ENCODE measurements at places on chromosomes 12 and 14.

DNA sequence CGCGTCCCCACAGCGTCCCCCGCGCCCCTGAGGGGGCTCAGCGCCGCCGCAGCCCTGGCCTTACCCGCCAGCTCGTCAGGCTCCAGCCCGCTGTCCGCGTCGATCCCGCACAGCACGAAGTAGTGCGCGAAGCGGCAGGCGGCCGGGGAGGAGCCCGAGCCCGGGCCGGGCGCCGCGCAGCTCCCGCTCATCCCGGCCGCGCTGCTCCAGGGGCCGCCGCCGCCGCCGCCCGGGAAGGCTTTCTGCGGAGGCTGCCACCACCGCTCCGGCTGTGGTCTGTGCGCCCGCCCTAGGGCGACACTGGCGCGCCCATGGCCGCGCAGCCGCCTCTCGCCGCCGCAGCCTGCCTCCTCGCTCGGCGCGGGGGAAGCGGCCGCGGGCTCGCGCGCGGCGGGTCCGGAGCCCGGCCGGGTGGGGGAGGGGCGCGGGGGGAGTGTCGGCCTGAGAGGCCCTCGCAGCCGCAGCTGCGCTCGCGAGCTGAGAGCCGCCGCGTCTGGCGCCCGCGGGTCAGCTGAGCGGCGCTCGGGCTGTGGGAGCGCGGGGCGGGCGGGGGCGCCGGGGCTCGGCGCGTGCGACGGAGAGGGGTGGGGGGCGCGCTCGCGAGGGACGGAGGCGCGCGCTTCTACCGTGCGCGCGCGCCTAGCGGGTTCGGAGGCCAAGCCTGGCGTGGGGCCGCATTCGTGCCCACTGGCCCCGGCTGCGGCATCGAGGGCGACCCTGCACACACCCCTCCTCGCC lies at the start of gene DENND5B:
Gene DENND5B, minus strand, starts transcription at position 495 of the 738 bp plus-strand sequence. Its CDS starts 304 bp downstream, at position 191.
- DNase-seq, result peak; percentile 92

GRCh38 chr14:22296722-22297121 lies 292.3 kb downstream of the DAD1 start:
- no peak for DNase-seq

- no peak for DNase-seq
These were observed 187.1 kb downstream of the TSPAN9 start for GRCh38 chr12:3263939-3264922.

DNA sequence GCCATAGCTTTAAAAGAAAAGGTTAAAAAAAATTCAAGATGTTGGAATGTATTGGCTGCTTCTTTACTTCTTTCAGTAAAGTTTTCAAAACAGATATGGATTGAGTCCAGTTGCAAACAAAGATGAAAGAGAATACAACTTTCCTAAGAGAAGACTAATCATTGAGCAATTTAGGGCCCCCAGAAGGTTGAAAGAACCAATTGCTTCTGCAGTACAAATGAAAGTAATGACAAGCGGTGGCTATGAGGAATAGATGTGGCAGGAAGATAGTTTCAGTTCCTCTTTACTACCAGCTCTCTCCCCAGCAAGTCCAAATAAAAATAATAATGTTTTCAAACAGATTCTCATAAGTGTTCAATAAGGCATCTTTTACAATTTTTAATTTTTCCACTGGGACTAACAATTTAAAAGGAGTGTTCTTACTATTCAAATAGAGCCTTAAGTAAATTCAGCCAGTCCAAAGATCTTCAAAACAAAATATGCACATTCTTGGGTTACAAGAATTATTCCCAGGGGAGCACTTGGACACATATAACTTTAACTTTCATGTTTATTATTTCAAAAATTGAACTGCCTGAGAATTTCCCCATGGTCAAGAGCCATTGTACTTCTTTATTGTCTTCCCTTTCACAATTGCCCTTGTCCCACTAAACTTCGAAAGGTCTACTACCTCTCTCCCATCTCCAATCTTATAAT lies 62.3 kb upstream of the PPP1R12A start:
- no peak for DNase-seq

DNA sequence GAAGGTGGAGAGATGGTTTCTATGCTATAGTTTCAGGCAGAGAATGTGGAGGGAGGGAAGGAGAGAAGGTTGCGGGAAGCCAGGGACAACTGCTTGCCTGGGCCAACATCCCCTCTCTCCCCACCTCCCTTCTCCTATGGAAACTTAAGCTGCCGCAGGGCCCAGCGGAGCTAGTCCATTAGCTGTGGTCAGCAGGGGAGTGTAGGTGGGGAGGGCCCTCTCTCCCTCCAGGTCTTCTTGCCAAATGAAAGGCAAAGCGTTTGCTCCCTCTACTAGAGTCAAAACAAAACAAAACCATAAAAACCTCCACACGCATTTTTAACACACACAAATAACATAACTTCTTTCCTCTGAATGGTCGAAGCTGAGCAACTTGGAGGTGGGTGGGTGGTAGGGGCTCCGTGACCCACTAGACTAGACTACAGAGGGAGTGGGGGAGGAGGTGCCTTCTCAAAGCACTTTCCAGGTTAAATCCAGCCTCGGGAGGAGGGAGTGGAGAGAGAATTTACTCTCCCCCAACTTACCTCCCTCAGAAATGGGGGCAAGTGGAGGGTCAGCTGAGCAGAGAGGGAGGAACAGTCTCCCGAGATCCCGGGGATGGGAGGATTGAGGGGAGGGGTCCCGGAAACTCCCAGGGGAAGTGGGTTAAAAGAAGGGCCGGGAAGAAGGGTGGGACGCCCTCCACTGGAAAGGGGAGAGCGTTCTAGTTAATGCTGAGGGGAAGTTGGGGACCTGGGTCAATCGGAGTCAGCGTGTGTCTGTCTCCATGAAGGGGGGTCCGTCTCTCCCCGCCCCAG lies 4.6 kb upstream of the CACNB3 start:
- DNase-seq, result peak; percentile 70

DNA sequence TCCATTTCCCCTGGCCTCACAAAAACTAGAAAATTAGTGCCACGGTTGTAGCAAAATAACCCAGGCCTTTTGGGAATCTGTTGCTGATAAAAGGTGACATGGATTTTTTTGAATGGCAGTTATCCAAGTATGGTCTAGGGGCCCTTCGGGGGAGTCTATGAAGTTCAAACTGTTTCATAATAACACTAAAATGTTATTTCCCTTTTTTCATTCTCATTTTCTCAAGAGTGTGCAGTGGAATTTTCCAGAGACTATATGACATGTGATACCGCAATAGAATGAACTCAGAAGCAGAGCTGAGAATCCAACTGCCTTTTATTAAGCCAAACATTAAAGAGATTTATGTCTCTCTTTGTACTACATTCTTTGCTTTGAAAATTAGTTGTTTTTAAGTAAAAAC lies 26.9 kb downstream of the GSTZ1 start:
- DNase-seq, result no peak

GRCh38 chr12:89333564-89334252 lies 18.6 kb downstream of the DUSP6 start:
- peak; percentile 43 for DNase-seq

DNA sequence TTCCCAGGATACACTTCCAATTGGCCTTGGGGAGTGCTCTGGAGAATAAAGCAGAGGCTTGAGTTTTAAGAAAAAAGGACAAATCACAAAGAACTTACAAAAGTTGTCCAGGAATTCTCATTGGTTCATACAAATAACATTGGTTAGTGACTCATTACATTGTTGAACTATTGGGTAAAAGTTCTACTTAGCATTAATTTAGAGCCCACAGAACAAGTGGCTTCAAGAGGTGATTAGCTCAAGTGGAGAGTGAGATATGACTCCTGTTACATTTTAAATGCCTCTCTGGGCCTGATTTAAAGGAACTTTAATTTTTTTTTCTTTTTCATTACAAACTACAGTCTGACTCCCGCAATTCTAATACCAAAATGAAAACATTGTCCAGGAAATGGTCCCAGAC lies 72.9 kb downstream of the ASCL4 start:
- no peak for DNase-seq

- no peak for DNase-seq
These were observed 104.4 kb upstream of the DIO2 start for GRCh38 chr14:80315681-80316080.

DNA sequence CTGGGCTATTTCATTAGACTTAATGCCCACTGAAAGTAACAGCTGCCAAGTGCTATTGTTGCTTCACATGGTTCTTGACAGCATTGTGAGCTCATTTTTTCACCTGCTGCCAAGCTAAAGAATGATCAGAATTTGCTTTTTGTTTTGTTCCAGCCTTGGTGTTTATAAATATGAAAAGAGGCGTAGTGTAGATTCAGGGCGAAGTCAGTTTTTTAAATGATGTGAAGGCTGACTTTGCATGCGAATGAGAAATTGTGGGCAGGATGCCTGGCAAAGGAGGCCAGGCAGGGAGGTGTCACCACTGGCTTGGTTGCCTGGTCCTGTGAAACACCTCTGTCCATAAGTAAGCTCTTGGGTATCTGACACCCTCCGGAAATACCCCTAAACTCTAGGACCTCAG lies 93.3 kb upstream of the NAP1L1 start:
- no peak for DNase-seq

DNA sequence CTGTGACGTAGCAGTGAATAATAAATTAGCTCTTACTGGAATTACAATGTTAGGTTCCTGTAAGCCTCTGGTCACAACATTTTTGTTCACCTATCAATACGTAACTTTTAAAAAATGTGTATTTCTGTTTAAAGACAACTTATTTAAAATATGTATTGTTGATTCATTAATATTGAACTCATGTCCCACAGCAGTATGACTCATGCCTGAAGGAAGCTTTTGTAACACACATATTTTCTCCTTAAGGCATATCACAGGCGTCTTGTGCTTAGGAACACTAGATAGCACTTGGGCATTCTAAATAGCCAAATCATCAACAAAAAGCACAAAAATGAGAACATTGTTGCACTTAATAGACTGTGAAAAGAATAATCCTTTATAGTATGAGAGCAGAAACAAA lies 92.5 kb downstream of the GPHN start:
- DNase-seq, result no peak

DNA sequence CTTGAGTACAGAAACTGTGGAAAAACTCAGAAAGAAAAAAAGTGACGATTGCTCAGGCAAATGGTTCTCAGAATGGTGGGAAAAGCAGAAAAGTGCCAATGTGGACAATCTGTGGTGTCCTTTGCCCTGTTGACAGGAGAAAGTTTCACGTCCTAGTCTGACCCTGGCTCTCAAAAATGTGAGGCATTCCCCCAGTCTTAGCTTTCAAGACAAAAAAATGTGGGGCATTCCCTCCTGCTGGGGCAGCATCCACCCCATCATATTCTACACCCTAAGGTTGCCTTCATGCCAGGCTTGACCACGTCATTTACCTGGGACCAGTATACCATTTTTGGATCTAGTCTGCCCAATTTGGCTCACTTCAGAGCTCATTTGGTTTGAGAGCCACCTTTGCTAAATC lies 20.7 kb upstream of the ANAPC7 start:
- DNase-seq, result peak; percentile 11

GRCh38 chr14:50045039-50045711 lies 71.2 kb downstream of the VCPKMT start:
- no peak for DNase-seq

GRCh38 chr12:12088147-12088546 lies 17.4 kb downstream of the BCL2L14 start:
- no peak for DNase-seq

DNA sequence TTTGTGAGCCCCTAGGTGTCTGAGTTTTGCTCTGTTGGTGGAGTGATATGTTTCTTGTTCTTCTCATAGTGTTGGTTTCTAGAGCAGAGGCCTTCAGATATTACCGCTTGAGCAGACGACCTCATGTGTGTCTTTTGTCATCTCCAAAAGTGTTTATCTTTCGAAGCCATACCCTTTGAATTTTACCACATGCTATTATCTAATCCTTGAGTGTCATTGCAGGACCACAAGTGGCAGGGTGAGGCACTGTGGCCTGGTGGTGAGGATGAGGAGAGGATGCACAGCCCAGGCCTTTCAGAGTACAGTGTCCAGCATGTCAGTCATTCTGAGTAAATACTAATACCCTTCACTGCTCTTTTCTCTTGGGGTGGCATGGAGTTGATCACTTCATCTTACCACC lies 57.2 kb upstream of the CISTR start:
- no peak for DNase-seq

- DNase-seq, result no peak
These were observed 110.3 kb downstream of the SINHCAF start for GRCh38 chr12:31215518-31216232.

GRCh38 chr12:1744932-1745331 lies 54.1 kb downstream of the ADIPOR2 start:
- no peak for DNase-seq

GRCh38 chr12:21925296-21925913 lies 15.8 kb downstream of the ABCC9 start:
- DNase-seq, result no peak

DNA sequence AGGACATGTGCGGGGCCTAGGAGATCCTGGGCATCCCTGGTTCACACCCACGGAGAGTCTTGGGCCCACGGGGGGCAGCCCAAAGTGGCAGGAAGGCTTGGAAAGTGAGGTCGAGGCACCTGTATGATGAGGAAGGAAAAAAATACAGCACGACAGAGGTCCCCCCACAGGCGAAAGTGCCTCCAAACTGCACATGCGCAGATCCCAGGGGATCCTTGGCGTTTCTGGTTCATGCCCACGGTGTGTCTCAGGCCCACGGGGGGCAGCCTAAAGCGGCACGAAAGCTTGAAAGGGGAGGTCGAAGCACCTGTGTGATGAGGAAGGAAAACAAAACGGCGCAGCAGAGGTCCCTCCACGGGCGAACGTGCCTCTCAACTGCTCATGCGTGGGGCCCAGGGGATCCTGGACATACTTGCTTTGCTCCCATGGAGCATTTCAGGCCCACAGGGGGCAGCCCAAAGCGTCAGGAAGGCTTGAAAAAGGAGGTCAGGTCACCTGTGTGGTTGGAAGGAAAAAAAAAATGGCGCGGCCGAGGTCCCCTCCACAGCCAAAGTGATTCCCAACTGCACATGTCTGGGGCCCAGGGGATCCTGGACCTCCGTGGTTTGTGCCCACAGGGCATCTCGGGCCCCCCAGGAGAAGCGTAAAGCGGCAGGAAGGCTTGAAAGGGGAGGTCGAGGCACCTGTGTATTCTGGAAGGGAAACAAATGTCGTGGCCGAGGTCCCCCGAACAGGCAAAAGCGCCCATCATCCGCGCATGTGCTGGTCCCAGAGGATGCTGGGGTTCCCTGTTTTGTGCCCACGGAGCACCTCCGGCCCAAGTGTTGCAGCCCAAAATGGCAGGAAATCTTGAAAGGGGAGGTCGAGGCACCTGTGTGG lies 582.6 kb downstream of the ALG10 start:
- DNase-seq, result no peak

GRCh38 chr14:31026077-31026449 lies at the start of gene STRN3:
Gene STRN3 (minus strand): TSS chr14:31026379. CDS start chr14:31026185, 194 bp downstream.
- no peak for DNase-seq

- DNase-seq, result no peak
These were observed 38.7 kb downstream of the ANO4 start for GRCh38 chr12:100833282-100833681.

DNA sequence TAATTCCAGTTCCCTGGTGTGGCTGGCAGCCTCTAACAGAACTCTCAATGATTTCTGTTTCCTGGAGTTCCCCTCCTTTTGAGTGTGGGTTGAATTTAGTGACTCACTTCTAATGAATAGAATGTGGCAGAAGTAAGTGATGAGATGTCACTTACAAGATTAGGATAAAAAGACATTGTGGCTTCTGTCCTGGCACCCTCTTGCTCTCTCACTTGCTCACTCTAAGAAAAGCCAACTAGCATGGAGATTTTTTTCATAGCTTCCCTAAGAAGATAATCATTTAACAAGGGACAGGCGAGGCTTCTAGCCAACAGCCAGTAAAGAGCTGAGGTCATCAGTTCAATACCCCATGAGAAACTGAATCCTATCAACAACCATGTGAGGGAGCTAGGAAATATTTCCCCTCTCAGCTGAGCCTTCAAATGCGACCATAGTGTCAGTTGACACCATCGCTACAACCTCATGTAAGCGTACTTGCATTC lies 156.7 kb downstream of the TMTC3 start:
- DNase-seq, result no peak

Measured in neural progenitor cell (in vitro differentiated cells).